Hematopoietic multipotent progenitor cell treated with erythropoietin and hydrocortisone succinate and interleukin-3 and kit ligand, for 6 days (in vitro differentiated cells): ENCODE measurements at places on chromosomes 4 and X.

- no peak for DNase-seq
Observed at GRCh38 chr4:112735474-112735951, 98.6 kb downstream of the LARP7 start.

GRCh38 chr4:102554482-102554881, 53.3 kb downstream of the NFKB1 start:
- no peak for DNase-seq

- no peak for DNase-seq
Observed at GRCh38 chrX:40009462-40009851, 88.3 kb downstream of the BCOR start.

DNA sequence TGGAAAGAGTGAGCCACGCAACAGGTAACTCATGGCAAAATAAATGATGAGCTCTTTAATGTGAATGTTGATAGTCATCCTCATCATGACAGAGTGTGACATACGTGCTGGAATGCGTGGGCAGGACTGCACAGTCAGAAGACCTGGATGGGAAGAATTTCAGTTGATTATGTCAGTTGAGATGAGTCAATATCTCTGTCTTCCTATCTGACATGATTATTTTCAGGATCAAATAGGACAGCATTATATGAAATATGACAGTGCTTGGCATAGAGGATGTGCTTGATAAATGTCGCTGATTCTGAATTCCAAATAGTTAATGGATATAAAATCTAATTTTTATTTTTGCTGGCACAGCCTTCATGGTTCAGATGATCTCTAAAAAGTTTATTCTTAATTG, 95.1 kb downstream of the IL15 start:
- no peak for DNase-seq

- no peak for DNase-seq
Observed at GRCh38 chr4:120749445-120750151, 172.9 kb downstream of the PRDM5 start.

GRCh38 chrX:10676235-10676957, 56.0 kb upstream of the MID1 start:
- DNase-seq: no peak

- DNase-seq: no peak
Observed at GRCh38 chrX:47584714-47585113, 2.5 kb downstream of the TIMP1 start.

DNA sequence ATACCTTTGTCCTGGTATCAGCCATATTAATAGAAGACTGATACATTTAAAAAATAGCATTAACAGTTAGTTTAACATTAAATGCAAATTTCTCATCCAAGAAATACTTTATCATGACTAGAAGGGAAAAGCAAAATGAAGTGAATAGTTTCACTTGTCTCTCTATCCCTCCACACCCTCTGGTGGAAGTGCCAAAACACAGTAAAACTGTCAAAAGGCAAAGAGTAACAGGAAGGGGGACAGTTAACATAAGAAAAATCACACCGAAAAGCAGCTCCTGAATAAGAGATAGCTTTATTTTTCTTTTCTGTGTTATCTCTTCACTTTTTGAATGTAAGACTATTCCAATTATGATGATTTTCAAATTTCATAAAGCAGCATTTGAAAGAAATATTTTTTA, 187.2 kb downstream of the FBXW7 start:
- peak; percentile 33 for DNase-seq

GRCh38 chr4:92339676-92340075, 35.9 kb downstream of the GRID2 start:
- no peak for DNase-seq
